Left renal pelvis (tissue), 4 donors: ENCODE measurements at places on chromosomes 6 and 20. TPM values are rescaled to one million over a fixed set of nuclear protein-coding genes. Genes with fewer than 3 reads are reported as not detected.

- no peak for DNase-seq
Observed at GRCh38 chr6:146582857-146583256, 15.9 kb upstream of the ADGB start.

DNA sequence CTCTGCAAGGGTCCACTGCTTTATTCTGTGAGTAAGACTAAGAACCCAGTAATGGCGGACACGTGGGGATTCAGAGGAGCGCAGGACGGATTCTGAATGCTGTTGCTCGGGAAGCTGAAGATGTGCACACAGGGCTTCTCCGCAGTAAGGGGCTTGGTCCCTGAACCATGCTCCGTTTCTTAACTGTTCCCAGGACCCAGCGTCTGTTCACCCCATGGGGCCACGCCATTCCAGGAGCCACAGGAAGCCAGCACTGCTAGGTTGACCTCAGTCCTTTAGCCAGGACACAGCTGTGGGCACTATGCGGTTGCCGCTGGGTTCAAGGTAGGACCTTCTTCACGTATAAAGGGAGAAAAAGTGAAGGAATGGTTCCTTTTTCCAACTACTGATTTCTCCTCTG lies 59.8 kb downstream of the IRF4 start:
- no peak for DNase-seq

DNA sequence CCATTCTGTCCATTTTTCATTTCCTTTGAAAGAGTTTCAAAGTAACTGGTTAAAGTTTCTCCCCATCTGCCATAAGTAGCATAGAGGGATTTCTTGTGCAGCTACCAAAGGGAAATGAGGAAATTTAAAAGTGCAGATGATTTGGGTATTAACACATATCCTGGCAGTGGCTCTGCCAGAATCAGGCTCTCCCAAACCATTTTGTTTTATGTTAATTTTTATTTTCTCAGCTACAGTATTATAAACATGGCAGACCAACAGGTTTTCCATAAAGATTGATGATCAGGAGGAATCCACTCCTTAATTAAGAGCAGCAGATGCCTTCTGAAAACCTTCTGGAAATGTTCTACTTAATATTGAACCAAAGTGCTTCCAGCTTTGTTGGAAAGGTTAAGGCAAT lies 13.9 kb downstream of the PLCB4 start:
- DNase-seq = no peak

DNA sequence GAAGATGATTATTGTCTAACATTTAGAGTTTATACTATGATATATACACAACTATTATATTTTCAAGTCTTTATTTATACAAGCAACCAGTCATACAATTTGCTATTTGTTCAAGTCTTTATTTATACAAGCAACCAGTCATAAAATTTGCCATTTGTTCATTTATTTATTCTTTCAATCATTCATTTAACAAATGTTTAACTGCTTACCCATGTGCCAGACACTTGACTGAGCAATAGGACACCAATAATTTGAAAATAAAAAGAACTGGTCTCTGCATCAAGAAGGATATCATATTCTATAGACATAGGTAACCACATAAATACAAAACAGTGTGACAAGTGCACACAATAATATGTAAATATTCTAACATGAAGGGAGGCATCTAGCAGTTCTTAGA lies 20.3 kb downstream of the GRIK2 start:
- no peak for DNase-seq

GRCh38 chr6:15343490-15344191 lies 97.8 kb downstream of the JARID2 start:
- DNase-seq = no peak

DNA sequence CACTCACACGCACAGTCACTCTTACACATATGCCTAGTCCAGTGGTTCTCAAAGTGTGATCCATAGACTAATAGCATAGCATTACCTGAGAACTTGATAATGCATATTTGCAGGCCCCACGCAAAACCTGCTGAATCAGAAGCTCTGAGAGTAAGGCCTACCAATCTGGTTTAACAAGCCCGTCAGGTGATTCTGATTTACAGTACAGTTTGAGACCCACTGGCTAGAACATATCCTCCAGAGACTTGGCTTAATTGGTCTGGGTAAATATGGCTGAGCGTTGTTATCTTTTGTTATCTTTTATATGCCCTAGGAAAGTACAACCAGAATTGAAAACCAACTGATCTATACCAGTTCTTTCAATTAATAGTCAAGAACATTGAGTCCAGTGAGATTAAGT lies 9.6 kb downstream of the TSPYL4 start:
- no peak for DNase-seq

GRCh38 chr6:134267917-134268361 lies 50.0 kb downstream of the SGK1 start:
- no peak for DNase-seq

GRCh38 chr6:10838794-10839333 lies 525 bp upstream of the MAK start:
- no peak for DNase-seq

- no peak for DNase-seq
Observed at GRCh38 chr20:33651562-33652048, 10.5 kb upstream of the C20orf144 start.

DNA sequence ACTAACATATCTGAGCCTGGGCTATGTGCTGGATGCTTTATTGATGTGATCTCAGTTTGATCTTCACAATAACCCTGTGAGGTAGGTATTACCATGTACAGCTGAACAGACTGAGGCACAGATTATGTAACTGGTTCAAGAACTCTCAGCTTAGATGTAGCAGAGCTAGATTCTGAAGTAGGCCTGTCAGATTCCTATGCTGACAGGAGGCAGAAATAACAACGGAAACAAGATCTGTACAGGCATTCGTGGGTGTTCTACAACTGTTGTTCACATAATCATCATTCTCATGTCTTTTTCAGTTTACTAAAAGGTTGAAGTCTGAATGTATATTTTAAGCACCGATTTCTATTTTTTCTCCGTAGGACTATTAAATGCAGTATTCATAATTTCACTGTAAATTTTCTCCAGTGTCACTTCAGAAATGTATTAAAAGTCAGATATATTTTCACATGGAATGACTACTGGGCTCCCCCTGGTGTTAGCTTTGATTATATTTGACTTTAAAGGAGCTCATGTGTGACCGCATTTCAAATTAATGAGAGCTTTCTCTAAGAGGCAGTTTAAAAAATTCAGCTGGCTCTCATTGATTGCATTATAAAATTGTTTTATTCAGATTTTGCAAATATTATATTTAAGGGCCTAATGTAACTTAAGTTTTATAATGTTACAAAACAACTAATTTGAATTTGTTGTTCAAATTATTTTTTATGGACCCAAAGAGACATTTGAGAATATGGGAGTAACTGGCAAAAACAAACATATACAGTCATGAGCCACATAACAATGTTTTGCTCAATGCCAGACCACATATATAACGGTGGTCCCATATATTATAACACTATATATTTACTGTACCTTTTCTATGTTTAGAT lies 36.4 kb upstream of the SLC17A4 start:
- DNase-seq = no peak

GRCh38 chr20:43408848-43409576 lies 48.7 kb upstream of the SRSF6 start:
- no peak for DNase-seq

GRCh38 chr6:98215531-98215930 lies 618.8 kb upstream of the POU3F2 start:
- no peak for DNase-seq

- DNase-seq = no peak
Observed at GRCh38 chr6:131125431-131125830, 9.8 kb upstream of the AKAP7 start.

DNA sequence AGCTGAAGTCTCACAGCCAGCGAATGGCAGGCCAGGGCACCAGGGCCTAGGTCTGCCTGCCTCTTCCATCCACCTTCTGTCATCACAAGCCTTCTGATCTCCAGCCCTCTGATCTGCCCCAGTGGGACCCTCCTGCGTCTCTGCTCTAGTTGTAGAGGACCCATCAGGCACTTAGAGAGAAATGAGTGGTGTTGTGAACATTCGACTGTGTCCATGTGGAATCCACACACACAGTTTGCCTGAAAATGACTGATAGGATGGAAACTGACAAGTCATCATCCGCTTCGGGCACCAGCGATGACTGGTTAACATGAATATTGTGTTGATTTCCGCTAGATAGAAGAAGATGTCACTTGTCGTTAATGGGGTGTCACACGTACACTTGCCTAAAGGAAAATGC lies 221.0 kb downstream of the PTPRT start:
- DNase-seq = no peak

DNA sequence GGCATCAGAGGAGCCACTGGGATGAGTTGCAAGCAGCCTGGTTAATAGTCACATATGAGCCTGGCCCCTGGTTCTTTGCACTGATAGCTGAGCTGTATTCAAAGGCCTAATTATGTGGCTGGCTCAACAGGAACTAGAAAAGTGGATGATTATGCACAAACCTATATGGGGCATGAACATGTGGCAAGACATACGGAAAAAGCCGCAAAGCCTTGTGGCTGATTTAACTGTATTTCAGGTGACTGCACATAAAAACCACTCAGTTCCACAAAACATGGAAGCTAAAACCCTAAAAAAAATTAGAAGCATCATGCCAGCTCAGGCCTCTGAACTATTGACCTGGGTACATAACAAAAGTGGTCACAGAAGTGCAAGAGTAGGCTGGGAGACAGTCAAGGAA lies 13.0 kb upstream of the MUC22 start:
- no peak for DNase-seq

DNA sequence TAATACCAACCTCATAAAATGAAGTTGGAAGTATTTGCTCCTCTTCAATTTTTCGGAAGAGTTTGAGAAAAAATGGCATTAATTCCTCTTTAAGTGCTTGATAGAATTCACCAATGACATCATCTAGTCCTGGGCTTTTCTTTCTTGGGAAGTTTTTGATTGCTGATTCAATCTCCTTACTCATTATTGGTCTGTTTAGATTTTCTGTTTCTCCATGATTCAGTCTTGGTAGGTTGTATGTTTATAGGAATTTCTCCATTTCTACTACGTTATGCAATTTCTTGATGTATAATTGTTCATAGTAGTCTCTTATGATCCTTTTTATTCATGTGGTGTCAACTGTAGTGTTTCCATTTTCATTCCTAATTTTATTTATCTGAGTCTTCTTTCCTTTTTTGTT lies 176.9 kb upstream of the PRND start:
- no peak for DNase-seq

DNA sequence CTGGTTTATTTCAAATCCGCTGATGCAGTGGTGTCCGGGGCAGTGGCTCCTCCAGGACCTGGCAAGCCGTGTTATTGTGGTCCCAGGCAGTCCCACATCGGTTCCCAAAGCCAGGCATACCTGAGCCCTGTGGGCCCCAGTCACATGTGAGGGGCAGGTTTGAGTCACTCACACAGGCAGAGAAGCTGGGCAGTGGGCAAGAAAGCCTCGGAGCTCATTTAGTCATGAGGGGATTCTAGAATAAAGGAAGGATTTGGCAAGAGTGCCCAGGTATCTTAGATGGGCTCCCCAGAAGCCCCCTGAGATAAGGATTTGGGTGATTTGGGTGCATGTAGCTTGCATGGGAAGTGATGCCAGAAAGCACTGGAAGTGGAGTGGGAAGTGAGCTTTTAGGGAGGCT lies 37.3 kb downstream of the SYNDIG1 start:
- no peak for DNase-seq

DNA sequence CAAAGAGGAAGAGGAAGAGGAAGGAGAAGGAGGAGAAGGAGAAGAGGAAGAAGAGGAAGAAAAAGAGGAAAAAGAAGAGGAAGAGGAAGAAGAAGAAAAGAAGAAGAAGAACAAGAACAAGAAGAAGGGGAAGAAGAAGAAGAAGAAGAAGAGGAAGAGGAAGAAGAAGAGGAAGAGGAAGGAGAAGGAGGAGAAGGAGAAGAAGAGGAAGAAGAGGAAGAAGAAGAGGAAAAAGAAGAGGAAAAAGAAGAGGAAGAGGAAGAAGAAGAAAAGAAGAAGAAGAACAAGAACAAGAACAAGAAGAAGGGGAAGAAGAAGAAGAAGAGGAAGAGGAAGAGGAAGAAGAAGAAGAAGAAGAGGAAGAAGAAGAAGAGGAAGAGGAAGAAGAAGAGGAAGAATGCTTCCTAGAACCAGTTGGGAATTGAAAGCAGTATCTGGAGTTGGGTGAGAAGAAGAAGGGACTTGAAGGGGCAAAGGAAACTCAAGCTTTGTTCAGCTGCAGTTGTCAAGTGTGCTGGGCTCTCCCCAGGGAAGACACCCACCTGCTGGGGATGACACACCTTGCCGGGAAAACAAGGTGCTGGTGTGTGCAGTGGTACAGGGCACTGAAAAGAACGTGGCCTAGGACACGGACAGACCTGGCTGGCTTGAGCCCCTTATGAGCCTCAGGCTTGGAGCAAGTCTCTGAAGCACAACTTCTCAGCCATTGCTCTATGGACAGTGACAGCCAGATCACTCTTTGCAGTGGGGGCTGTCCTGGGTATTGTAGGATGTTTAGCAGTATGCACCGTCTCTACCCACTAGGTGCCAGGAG lies 30.1 kb upstream of the ARFGEF2 start:
- DNase-seq = no peak

DNA sequence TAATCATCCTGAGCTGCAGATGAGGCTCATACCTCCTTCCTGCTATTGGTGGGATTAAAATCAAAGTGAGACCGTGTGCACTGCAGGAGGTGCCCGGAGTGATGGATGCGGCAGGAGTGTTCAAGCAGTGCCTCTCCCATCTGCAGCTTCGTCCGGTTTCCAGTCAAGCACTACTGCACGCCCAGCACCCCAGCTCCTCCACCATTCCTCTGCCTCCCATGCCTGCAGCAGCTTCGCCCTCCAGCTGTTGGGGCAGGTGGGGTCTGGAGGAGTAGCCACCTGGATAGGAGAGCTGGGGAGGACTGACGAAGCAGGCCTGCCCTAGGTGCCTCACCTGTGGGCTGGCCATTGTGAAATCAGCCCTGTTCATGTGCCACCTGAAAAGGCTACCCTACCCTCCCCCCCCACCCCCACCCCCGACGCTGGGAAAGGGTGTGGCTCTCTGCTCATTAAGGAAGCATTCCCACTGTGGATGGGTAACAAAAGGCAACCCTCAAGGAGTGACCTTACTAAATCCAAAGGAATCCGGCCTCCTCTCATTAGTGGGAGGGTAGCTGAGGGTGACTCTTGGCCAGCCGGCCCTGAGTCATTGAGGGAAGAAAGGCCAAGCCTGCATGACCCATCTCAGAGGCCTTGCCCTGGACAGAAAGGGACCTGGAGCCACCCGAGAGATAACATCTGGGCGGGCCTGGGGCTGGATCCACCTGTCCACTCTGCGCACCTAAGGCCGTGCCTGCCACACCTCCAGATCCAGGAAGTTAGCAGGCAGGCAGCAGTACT lies 115.9 kb upstream of the ARMC2 start:
- no peak for DNase-seq

GRCh38 chr20:56985066-56985685 lies 281.3 kb downstream of the BMP7 start:
- no peak for DNase-seq

CAP2 gene
- 14.2 TPM for polyA plus RNA-seq

THBD gene
- polyA plus RNA-seq = 8.5 TPM

OXT gene
- polyA plus RNA-seq = not detected

F13A1 gene
- 18.2 TPM for polyA plus RNA-seq

PRRT1 gene
- polyA plus RNA-seq = 4.2 TPM

SMIM28 gene
- polyA plus RNA-seq = not detected

FAXC gene
- polyA plus RNA-seq = 4.7 TPM

GTSF1L gene
- not detected for polyA plus RNA-seq

AVP gene
- polyA plus RNA-seq = not detected

TRIM10 gene
- polyA plus RNA-seq = 0.47 TPM

TASP1 gene
- polyA plus RNA-seq = 14.6 TPM
